ENCODE measurements at places on chromosomes 12 and 14. TPM values are rescaled to one million over a fixed set of nuclear protein-coding genes. Genes with fewer than 3 reads are reported as not detected.

The KRT77 gene
- not detected for total RNA-seq

The TAC3 gene
- total RNA-seq = 2.8 TPM

The CACNA1C gene
- 10.1 TPM for total RNA-seq

The ACOT4 gene
- 2.3 TPM for total RNA-seq

The NOP9 gene
- total RNA-seq = 24.4 TPM

The MTERF2 gene
- 7.7 TPM for total RNA-seq

The OR11H6 gene
- total RNA-seq = not detected

The OTX2 gene
- not detected for total RNA-seq

The FGF23 gene
- not detected for total RNA-seq

The SPIC gene
- total RNA-seq = not detected

The MYF6 gene
- not detected for total RNA-seq

The EPYC gene
- not detected for total RNA-seq

The CACNA2D4 gene
- 5.9 TPM for total RNA-seq

The USP44 gene
- 0.39 TPM for total RNA-seq

The CLEC9A gene
- total RNA-seq = 0.39 TPM

The TMEM63C gene
- total RNA-seq = 43.0 TPM

The CYP27B1 gene
- total RNA-seq = 1.7 TPM

The CABP1 gene
- total RNA-seq = 2.5 TPM

The ESRRB gene
- 0.18 TPM for total RNA-seq

The DIO3 gene
- 0.73 TPM for total RNA-seq

The NTN4 gene
- total RNA-seq = 17.4 TPM

The PPTC7 gene
- total RNA-seq = 32.4 TPM

The ARHGAP9 gene
- total RNA-seq = 11.4 TPM

The KTN1 gene
- total RNA-seq = 210 TPM

The CCDC184 gene
- total RNA-seq = 0.50 TPM

The KRT85 gene
- not detected for total RNA-seq

All from left colon (tissue), 2 donors.